GM12892 (cell line): ENCODE measurements at places on chromosomes 3 and 15.

DNA sequence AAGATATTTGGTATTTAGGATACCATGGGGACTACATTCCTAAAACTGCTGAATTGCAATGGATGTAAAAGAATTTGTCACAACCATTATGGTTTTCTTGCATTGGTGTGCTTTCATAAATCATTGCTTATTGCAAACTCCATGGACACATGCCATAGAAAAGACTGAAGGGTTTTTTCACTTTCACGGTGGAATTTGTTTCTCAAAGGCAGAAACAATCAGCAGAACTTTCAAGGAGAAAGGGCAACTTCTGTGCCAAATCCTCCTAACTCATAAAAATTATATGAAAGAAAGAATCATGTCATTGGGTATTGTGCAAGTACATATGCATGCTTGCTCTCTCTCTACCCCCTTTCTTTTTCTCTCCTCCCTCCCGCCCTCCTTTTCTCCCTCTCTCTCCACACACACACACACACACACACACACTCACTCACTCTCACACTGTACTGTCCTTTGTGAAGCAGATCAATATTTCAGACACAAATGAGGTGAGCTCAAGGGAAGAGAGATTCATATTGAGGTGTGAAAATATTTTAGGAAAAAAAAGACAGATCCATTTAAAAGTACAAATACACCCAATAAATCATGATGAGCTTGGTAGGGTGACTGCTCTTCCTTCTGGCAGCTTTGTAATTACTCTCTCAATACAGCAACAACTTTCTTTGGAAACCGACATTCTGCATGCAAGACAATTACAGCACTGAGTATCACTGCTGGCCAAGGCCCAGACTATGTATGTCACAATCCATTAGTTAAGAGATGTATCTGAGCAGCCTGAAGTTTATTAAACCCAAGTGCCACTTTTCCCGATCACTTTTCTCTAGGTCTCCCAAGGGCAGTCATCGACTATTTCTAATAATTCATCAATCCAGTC lies 492.6 kb downstream of the TUSC7 start:
- DNase-seq, result no peak

DNA sequence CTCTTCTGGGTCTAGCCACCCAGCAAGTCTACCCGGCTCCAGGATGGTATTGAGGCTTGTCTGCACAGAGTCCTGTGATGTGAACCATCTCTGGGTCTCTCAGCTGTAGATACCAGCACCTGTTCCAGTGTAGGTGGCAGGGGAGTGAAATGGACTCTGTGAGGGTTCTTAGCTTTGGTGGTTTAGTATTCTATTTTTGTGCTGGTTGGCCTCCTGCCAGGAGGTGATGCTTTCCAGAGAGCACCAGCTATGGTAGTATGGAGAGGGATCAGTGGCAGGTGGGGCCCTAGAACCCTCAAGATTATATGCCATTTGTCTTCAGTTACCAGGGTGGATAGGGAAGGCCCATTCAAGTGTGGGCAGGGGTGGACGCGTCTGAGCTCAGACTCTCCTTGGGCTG lies 283.4 kb upstream of the LYSMD4 start:
- DNase-seq, result no peak

DNA sequence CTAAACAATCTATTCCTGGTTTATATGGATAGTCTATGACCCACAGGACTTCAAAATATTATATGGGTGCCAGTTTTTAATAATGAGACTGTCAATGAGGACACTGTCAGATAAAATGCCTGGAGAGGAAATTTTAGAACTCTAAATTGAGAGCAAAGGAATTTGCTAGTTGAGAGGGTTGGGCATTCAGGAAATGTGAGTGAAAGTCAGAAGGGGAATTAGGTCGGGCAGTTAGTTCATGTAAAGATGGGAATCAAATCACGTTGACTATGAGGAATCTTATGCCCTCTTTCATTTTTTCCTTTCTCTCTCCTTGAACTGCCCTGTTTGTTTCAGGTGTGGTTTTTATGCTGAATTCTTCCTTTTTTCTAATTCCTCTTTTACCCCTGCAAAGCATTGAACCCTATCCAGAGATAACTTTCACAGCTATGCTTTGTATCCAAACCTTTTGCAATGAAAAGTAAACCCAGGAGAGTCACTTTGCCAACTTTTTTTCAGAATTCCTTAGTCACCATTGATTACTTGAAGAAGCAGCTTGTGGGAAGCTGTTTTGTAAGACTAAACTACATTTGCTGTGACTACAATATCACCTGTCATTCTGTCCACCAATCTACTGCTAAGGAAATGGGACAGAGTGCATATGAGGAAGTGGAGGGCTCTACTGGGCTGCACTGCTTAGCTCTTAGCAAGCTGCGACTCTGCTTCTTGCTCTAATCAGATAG lies 27.8 kb downstream of the CHP1 start:
- no peak for DNase-seq

DNA sequence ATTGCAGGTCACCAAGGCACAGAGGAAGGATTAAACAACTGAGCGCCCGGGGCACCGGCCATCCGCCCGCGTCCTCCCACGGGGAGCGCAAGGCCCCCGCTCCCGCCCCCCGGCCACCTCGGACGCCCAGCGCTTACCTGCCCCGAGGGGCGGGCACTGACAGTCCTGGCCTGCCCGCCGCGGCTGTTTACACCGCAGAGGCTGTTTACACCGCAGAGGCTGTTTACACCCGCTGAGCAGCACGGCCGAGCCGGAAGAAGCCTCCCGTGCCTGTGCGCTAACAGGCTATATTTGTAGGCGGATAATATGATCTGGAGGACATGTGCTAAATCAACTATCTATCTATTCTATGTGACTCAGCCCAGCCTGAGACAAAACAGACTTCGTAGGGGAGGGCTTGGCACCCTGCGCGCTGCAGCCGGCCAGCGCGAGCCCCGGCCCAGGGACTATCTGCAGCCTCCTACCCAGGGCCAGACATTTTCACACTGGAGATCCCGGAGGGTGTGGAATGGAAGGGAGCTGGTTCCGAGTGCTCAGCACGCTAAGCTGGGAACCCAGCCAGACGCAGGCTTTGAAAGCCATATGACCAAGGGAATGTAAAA lies at the start of gene LRRC2:
LRRC2 (minus strand) TSS at position 263 of the 602 bp plus-strand sequence. CDS start 14,711 bp downstream, outside the sequence.
- no peak for DNase-seq

DNA sequence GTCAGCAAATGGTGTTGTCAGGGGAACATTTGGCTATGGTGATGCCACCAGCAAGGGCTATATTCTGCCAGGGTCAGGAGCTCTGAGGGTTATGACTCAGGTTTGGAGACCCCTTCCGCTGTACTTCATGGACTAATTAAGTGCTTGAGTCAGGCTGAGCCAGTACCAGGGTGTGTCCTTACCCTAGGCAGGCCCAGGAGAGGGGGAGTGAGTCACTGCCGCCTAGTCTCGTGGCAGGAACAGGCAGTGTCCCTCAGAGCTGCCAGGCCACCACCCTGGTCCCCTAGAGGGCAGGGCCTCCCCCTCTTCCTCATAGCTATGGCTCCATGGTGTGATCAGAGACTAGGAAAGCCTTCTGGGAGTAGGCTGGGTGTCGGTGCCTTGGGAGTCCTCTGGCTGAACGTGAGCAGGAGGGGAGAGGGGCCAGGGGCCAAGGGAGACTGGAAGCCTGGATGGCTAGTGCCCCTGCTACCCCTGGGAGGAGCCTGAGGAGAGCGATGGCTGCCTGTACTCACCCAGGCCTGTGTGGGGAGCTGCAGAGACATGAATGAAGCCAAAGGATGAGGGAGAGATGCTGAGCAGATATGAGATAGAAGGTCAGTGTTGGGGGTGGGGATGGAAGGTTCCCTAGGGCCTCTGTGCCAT lies 10.6 kb downstream of the MAPKAPK3 start:
- no peak for DNase-seq
